Cardiac muscle cell (in vitro differentiated cells and primary cell): ENCODE measurements at places on chromosomes 3 and 15.

GRCh38 chr15:83503595-83504364 lies 56.6 kb downstream of the SH3GL3 start:
- DNase-seq, result no peak

DNA sequence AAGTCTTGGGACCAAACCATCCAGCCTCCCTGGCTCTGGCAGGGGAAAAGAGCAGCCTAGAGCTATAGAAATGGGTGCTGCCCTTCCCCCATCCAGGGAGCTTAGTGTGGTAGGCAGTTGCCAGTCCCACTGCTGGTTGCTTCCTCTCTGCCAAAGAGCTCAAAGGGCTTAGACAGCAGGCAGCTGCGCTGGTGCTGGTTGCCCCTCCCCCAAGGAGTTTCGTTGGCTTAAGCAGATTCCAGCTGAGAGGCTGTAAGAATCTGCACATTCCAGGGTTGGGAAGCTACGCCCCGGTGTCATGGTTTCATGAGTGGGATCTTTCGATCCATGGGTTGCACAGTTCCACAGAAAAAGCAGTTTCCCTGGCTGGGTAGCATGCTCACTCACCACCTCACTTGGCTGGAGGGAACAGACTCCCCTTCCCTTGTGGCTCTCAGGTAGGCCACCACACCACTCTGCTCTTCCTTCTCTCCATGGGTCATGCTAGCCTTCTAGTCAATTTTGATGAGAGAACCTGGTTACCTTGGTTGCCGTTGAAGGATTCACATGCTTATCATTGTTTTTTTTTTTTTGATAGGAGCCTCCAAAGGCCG lies 195.1 kb downstream of the EPHA6 start:
- no peak for DNase-seq

GRCh38 chr3:51982352-51982837 lies 940 bp upstream of the ACY1 start:
- DNase-seq, result no peak

DNA sequence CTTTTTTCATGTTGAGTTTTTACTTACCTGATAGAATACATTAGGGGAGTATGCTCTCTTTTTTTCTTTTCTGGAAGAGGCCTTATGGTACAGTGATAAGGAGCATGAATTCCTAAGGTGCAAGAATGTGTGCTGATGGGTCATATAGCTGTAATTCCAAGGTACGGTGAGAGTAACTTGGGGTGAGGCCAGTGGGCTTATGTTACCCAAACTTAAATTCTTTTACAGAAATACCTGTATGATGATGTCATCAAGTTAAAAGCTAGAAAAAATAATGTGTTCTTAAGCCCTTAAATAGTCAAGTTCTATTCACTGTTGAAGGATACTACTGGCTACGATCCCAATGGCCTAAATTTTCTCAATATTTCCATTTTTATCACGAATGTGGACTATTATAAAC lies 111.2 kb downstream of the GMPS start:
- peak; percentile 3 for DNase-seq

GRCh38 chr15:63380808-63381282 lies 801 bp downstream of the CA12 start:
- DNase-seq, result no peak

- DNase-seq, result peak; percentile 19
These were observed 921.0 kb upstream of the ROBO1 start for GRCh38 chr3:80688814-80689213.

- DNase-seq, result peak; percentile 50
These were observed 114.3 kb upstream of the CACNA2D3 start for GRCh38 chr3:54008099-54008498.

DNA sequence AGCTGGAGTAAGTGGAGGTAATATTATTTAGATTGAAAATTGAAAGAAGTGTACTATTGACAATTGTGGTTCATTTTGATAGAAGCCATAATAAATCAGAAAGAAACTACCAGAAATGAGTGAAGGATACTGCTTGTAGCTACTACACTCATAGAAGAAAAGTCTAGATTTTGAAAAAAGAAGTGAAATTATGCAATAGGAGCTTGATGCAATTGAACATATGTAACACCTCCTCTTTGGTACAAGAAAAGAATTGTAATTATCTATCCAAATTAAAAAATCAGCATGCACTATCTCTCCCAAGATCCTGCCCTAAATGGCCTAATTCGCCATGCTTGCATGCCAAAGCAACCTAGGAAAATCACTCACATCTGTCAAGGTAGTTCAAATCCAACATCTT lies 51.1 kb upstream of the CD200R1L start:
- no peak for DNase-seq
